HuH-7 (cell line): ENCODE measurements at places on chromosomes 1 and 21.

- peak; percentile 86 for DNase-seq
Measured at GRCh38 chr1:159945483-159946241, at the start of gene IGSF9. Gene IGSF9 (minus strand): TSS chr1:159945613. CDS start chr1:159943454, 2,159 bp downstream.

- no peak for DNase-seq
Measured at GRCh38 chr1:116257836-116258235, 115.2 kb upstream of the ATP1A1 start.

GRCh38 chr1:47568763-47569162, 130.9 kb downstream of the FOXD2 start:
- no peak for DNase-seq

GRCh38 chr1:246004301-246004700, 502.8 kb downstream of the SMYD3 start:
- no peak for DNase-seq

- DNase-seq: no peak
Measured at GRCh38 chr1:228334954-228335353, 71.7 kb downstream of the TRIM11 start.

DNA sequence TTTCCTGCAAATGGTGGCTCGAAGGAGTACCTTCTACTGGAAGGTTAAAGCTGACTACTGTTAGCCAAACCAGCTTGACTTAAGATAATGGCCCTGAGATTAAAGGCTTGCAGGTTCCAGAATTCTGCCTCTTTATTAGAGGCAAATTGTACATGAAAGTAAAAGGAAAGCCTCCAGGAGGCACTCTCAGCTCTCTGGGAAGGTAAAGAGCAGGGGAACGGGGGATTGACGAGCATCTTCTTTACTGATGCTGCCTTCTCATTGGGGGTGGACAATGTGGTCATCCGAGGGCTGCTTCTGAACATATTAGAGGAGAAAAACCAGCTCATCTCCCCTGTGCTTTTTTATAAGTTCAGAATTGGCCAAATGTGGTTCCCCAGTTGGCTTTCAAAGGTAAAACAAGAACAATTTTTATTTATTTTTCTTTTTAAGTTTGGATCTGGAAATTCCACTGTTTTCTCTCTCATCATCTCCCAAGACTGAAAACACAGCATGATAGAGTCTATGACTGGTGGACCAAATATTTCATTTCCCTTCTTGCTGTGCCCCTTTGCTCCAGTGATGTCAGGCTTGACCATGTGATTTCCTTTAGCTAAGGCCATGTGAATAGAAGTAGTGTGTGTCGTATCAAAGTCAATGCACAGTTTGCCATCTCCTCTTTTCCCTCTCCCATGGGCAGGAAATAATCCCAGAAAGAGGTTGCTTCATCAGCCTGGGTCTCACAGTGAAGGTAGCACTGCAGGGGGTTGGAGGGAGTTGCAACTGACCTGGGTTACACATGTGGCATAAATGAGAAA, 292.7 kb downstream of the PRDM2 start:
- DNase-seq: no peak

DNA sequence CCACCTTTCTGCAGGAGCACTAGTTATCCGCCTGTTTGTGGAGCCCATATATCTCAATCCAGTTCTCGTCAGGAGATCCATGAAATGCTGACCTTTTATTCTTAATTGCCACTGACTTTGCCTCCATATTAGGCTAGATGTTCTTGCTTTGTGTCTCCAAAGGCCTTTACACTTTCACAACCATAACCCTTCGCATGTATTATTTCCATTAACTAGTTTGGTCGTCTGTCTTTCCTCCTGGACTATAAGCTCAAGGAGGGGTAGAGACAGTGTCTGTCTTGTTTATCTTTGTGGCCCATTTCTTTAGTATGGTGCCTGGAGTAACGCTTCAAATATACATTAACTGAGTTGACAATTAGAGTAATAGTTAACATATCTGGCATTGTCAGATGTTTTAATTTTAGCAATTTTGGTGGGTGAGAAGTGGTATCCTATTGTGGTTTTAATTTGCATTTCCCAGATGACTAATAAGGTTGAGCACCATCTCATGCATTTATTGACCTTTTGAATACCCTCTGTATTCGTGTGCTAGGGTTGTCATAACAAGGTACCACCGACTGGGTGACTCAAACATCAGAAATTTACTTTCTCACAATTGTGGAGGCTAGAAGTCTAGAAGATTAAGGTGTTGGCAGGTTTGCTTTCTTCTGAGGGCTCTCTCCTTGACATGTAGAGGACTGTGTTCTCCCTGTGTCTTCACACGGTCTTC, 21.7 kb upstream of the IL12RB2 start:
- no peak for DNase-seq

DNA sequence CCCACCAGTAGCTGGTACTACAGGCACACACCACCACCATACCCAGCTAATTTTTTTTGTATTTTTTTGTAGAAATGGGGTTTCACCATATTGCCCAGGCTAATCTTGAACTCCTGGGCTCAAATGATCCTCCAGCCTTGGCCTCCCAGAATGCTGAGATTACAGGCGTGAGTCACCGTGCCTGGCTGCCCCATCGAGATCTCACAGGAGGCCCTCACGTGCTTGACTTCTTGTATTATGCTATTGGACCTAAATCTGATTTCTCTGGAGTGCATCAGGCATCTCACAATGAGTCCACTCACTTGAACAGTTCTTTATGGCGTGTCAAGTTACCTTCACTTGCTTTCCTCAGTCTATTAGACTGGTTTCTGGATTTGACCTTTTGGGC, 9.3 kb upstream of the RSRP1 start:
- DNase-seq: no peak
